ENCODE measurements at places on chromosomes 7 and 10.

- DNase-seq: no peak
Measured at GRCh38 chr7:29063236-29063635, 83.1 kb downstream of the CPVL start.

GRCh38 chr7:129437190-129437589 lies 3.0 kb downstream of the STRIP2 start:
- no peak for DNase-seq

DNA sequence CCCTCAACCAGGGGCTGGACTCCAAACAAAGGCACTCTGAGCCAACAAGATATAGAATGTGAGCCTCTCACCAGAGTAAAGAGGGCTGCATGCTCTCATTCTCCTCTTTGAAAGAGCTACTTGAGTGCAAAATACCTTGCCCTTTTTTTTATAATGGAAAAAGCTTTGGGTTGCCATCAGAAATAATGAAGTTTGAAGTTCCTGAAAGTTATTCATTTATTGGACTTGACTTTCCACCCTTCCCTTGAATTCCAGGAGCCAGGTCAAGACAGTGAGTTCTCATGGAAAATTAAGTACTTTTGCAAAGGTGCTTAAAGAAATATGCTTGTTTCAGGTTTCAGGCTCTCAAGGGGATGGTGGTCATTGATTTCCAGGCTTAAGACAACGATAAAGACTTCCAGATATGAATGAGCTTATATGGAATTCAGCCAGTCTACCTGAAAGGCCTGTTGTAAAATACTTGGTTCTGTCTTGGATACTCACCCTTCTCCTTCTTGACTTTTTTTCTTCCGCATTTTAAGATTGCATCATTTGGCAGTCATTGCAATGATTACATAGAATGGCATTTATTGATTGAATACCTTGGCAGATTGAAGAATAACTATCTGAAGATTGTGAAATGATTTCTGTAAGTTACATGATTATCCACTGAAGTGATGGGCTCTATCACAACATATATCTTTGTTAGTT lies 696.4 kb downstream of the INHBA start:
- peak; percentile 40 for DNase-seq

GRCh38 chr7:81460250-81461045 lies 309.4 kb downstream of the HGF start:
- DNase-seq: no peak

GRCh38 chr7:150502519-150502918 lies 12.2 kb upstream of the GIMAP7 start:
- DNase-seq: no peak

- DNase-seq: peak; percentile 77
Measured at GRCh38 chr7:102004229-102004628, 186.8 kb downstream of the CUX1 start.

DNA sequence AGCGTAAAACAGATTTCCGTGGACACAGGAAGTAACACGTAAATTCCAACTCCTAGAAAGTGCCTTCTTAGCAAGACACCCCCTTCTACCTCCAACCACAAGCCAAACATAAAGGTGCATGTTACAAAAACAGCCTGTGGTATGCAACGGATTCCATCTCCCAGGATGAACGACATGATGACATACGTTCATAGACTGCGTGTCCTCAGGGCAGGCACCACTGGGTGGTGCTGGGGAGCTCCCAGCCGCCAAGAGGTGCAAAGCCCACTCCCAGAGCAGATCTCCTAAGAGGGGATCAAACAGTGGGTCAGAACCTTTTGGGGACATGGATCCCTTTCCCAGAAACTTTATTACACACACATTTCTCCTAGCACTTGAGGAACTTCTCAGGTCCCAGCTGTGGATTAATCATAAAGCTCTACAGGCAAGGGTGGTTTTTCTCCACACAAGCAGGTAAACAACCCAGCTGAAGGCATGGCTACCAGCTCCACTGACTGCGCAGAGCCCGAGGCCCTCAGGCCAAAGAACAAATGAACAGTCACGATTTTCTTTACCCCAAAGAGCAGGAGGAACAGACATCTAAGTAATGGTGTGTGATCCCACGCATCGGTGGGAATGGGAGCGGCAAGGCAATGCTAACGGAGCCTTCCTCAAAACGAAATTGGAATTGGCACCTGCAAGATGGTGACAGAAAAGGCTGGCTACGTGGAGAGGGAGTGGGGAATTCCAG lies 13.8 kb downstream of the PSAP start:
- no peak for DNase-seq
